Breast epithelium (tissue), 4 donors: ENCODE measurements at places on chromosomes 4 and X. TPM values are rescaled to one million over a fixed set of nuclear protein-coding genes. Genes with fewer than 3 reads are reported as not detected.

DNA sequence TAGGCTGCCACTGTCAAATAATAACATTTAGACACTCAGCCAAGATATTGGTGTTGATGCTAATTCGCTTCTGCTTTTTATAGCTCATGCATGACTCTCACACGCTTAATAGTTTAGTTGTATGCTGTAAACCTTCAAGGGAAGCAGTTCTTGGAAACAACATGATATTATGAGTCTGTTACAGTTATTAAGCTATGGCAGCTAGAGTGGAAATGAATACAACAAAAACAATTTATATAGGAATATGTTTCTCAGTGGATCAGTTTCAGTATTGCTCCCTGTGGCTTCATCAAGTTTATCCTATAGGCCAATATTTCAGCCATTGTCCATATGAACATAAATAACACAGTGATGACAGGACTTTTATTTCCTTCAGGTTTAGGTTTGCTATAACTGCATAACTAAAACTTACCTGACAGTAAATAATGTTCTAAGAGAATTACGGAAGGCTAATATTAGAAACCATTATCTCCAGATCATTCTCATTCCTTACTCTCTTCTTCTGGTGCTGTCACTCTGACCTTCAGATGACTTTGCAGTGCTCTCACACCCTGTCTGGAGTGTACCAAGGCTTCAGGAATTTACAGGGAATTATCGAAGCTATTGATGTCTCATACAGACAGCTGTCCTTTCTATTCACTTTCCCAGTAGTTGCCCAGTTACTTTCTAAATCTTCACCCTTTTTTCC lies 555.0 kb downstream of the ANKRD50 start:
- DNase-seq: no peak

The RHOH gene
- 16.4 TPM for total RNA-seq

The CTAG1B gene
- not detected for total RNA-seq

The CXCL5 gene
- 0.15 TPM for total RNA-seq

GRCh38 chr4:105197777-105198176 lies 51.1 kb downstream of the TET2 start:
- no peak for DNase-seq

DNA sequence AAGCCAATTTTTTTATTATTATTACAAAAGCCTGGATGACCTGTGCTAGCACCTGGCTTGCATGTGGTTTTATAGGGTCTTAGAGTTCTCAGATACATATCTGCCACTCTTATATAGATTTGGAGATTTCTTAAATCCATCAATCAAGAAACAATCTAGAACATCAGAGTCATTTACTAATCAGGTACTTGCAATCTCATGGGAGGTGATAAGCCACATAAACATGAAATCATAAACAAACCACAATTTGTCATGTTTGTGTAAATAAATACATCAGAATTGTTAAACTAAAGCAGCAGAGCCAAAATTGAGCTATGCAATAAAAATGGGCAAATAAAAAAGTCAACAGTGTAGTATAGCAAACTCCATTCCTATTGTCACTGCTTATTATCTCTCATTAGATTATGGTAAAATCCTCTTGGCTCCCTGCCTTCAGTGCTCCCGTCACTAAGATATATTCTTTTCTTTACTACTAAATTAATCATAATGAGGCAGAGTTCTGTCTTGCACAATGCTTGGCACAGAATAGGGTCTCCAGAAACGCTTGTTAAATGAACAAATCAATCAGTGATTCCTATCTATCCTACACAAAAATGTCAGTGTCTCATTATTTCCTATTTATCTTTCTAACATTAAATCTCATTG lies 108.7 kb upstream of the TTC29 start:
- DNase-seq: no peak

The ZMAT1 gene
- 16.7 TPM for total RNA-seq

The DGKK gene
- total RNA-seq: not detected

DNA sequence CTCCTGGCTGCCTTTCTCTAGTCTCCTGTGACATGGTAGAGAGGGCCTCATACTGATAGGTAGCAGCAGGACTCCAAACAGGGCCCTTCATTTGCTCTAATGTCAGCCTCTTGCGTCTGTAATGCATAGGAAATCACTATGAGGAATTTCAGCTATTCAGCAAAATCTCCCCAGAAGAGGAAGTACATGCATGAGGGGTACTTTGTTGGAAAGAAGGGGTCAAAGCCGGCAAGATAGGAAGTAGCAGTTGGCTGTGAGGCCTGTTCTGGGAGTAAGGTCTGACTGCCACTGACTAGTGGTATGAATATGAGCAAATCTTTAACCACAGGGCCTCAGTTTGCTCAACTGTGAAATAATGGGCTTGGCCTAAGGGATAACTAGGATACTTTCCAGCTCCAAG lies 283.2 kb downstream of the ARHGAP10 start:
- DNase-seq: no peak
